ENCODE measurements at places on chromosomes 6 and 20. TPM values are rescaled to one million over a fixed set of nuclear protein-coding genes. Genes with fewer than 3 reads are reported as not detected.

ENPP3 gene
- 0.63 TPM for total RNA-seq

CALHM6 gene
- not detected for total RNA-seq

SIGLEC1 gene
- not detected for total RNA-seq

C20orf144 gene
- total RNA-seq: 0.31 TPM

CDSN gene
- total RNA-seq: not detected

KIF13A gene
- total RNA-seq: 28.5 TPM

MCHR2 gene
- total RNA-seq: 8.5 TPM

GPR6 gene
- 1.3 TPM for total RNA-seq

Data from parietal lobe (tissue), 2 donors.